ENCODE measurements at places on chromosomes 3 and 15.

DNA sequence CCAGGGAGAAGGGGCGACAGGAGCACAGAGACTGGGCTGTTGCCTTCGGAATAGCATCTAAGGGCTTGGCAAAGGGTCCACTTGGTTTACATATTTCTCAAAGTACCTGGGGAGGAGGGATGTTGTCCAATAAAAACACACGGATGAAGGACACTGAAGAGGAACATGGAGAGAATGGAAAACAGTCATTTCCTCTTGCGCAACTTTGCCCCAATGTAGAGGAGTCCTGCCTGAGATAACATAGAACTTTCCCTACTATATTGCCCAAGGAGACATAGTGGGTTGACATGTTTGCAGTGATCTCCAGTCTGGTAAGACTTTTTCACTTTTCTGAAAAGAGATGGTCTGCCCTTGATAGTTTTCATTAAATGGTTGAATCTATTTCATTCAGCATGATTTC lies 468.8 kb upstream of the SUCLG2 start:
- DNase-seq = no peak

DNA sequence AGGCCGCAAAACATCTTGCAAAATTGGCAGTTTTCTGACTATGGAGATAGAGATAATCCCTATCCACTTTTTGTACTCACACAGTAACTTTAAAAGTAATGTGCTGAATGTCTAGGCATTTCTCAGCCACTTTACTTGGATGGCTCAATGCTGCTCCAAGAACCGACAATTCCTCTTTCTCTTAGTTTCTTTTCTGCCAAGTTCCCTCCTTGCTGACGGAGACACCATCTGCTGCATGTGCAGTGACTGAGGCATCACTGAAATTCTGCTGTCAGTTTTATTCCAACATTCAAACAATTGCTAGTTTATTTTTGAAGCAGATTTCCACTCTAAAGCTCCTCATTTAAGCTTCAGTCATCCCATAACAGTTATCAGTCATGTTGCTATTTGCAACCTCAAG lies 116.0 kb upstream of the RBMS3 start:
- DNase-seq = no peak

DNA sequence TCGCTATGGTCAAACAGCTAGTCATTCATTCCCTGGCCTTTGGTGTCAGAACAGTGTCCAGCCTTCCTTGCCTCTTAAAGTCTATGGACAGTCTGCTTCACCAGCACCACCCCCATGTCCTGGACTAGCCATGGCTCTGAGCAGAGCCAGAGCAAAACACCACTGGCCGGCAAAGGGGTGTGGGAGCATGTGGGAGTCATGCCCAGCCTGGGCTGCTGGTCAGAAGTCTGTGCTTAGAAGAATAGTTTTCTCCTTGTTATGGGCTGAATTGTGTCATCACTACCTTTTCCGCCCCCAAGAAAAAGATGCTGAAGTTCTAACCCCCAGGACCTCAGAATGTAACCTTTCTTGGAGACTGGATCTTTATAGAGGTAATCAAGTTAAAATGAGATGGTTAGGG lies 132.9 kb upstream of the LPP start:
- DNase-seq = no peak

GRCh38 chr3:73214846-73215245 lies 153.4 kb downstream of the EBLN2 start:
- no peak for DNase-seq

- DNase-seq = no peak
These were observed 48.3 kb downstream of the SPTSSB start for GRCh38 chr3:161322781-161323568.

- no peak for DNase-seq
These were observed 133.1 kb upstream of the IGSF10 start for GRCh38 chr3:151593928-151594327.

DNA sequence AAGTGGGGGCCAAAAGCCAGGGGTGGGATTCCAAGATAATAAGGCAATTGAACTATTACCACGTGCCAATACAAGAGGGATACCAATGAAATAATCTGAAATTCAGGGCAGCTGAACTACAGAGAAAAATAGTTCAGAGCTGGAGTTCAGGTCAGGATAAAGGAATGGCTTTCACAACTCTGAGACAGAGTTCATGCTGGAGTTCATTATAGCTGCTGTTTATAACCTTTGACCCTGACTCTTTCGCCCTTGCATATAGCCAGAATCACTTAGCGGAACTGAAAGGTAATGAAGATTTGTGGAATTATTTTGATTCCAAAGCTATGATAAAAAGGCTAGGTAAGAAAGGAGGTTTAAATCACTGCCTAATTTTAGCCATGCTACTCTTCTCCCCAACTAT lies 55.5 kb upstream of the LRRN1 start:
- DNase-seq = no peak

- DNase-seq = no peak
These were observed 94.2 kb upstream of the BCL6 start for GRCh38 chr3:187839422-187839821.

GRCh38 chr15:56804938-56805337 lies 71.6 kb upstream of the ZNF280D start:
- no peak for DNase-seq

DNA sequence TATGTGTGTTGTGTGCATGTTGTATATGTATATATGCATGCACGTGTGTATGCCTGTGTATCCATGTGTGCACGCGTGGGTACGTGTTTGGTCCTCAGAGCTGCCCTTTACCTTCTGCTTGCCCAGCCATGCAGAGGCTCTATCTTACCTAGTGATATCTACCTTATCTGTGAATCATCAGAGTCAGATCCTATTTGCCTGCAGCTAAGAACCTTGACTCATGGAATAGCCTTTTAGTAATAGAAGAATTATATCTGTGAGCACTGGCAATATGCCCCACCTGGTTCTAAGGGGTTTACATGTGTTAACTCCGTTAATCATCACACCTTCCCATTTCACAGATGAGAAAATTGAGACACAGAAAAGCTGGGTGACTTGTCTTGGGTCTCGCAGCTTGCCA lies 11.0 kb downstream of the PGPEP1L start:
- DNase-seq = no peak

Measured in bone marrow (tissue), 2 donors.